ENCODE measurements at places on chromosomes 6 and 20. TPM values are rescaled to one million over a fixed set of nuclear protein-coding genes. Genes with fewer than 3 reads are reported as not detected.

Gene EIF2S2
- 140 TPM for total RNA-seq

Gene FAM217A
- not detected for total RNA-seq

Gene EYA4
- total RNA-seq: 23.9 TPM

Gene CBLN4
- not detected for total RNA-seq

DNA sequence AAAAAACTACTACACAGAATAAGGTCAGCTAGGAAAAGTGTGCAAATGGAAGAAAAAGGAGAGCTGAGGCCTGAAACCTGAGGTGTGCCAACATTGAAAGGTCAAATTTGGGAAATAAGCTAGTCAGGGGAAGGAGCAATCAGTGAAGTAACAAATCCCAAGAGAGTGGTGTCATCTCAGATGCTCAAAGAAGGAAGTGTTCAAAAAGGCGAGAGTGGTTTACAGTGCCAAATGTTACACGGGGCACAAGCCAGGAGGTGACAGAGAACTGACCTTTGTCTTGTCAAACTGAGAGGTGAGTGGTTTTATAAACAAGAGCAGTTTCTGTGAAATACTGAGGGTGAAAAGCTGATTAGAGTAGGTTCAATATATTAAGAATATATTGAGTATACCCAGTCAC lies 83.0 kb upstream of the TCF21 start:
- DNase-seq: no peak

GRCh38 chr20:47785854-47786764 lies 828 bp upstream of the SULF2 start:
- peak; percentile 85 for DNase-seq
